ENCODE measurements at places on chromosomes 1 and 21.

- no peak for DNase-seq
Measured at GRCh38 chr1:238895911-238896310, 490.5 kb upstream of the CHRM3 start.

DNA sequence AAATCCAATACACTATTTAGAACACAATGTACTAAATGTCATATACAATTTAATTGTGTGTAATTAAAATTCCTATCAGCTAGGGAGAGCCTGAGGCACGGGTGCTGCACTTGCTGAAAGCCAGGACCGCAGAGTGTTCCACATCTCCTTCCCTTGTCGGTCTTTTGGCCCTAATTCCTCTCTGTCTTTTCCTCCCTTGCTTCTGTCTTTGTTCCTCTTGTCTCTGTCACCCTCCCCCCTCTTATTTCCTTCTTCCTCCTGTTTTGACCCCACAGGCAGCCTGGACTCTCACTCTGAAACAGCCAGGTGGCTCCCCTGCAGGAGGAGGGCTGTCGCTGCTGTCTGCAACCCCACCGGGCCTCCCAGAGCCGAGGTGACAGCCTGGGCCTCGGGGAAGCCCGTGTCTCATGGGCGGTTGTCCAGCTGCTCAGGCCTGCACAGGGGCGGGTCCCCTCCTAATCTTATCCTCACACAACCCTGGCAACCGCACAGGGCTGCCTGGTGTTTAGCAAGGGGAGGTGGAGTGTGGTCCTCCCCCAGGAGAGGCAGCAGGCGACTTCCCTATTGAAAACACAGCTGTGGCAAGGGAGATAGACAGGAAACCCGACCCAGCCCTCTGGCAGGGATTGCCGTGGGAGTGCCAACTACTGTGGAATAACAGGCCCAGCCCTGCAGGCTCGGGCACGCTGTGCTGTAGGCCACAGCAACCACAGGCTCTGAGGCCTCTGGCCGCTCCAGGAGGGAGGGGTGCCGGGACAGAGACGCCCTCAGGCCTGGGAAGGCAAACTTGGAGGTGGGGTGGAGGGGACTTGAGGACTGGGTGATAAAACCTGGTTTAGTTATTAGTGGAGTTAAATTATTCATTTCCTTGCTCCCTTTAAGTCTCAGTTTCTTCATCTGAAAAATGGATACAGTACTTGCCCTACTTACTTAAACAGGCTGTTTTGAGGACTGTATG, 68.8 kb upstream of the WDR26 start:
- DNase-seq, result peak; percentile 97

GRCh38 chr1:89288051-89288340, 15.3 kb upstream of the GBP5 start:
- no peak for DNase-seq

GRCh38 chr1:95370691-95371562, 136.9 kb downstream of the RWDD3 start:
- no peak for DNase-seq

- DNase-seq, result peak; percentile 64
Measured at GRCh38 chr1:233081735-233082134, 131.3 kb downstream of the NTPCR start.

GRCh38 chr21:45510466-45510955, 31.7 kb downstream of the SLC19A1 start:
- no peak for DNase-seq

DNA sequence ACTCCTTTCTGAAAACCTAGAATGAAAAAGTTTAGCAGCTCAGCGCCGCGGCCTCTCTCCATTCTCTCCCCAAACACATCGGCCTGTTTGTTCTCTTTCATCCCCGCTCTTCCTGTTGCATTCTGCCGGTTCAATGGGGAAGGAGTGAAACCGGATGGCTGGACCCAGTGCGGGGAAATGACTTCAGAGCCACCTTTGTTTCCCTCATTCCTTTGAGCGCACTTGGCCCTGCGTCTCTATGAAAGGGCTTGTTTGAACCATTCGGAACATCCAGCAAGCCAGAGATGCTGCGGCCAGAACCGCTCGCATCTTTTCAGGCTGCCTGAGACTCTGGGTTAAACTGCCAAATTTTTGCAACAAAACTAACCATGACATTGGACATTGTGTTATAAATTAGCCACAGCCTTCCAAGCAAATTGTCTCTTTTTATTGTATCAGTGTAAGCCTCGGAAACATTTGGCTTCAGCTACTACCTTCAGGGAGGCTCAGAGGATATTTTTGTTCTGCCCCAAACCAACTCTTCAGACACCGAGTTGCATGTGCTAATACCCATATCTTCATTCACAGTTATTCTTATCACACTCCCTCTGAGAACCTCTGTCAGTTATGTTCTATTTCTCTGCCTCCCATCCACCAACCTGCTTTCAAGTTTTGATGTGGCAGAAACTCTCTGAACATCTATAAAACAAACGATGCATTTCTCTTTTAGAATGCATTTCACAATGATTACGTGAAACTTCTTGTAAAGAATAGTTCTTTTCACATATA, 5.1 kb upstream of the OLIG1 start:
- no peak for DNase-seq

DNA sequence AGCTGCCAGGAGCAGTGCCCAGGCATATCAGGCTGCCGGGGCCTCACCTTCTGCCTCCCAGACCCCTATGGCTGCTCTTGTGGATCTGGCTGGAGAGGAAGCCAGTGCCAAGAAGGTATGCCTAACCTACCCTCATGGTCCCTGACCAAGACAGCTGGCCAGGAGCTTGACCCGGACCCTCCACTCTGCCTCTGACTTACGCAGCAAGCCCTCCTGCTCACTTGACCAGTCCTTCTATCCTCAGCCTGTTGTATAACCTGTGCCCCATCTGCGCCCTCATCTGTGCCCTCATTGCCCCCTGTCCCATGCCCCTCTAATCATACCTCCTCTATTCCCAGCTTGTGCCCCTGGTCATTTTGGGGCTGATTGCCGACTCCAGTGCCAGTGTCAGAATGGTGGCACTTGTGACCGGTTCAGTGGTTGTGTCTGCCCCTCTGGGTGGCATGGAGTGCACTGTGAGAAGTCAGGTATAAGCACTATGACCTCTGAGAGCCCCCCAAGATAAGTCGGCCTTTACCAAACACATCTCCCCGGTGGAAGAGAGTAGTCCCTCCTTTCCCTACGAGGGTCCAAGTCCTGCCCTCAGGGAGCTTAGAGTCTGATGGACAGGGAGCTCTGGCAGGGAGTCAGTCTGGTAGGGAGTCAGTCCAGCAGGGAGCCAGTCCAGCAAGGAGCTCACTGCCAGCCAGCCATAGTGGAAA, 6.8 kb downstream of the TIE1 start:
- no peak for DNase-seq

DNA sequence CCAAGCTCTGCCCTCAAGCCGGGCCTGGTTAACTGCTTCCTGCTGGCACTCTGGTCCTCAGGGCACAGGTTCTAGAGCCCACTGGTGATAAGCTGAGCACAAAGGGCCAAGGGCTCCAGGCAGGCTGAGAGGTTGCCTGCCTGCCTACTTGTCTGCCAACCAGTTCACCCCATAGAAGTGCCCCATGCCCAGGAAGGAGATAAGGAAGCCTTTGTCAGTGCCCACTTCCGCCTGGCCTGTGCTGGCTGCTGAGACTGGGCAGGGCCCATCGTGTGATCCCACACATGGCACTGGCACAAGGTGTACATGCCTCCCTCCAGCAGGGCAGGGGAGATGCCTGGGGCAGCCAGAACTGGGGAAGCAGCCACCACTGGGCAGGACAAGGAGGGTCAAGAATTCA, 24.1 kb downstream of the SLC9A1 start:
- no peak for DNase-seq

GRCh38 chr1:201269281-201269680, 14.0 kb upstream of the PKP1 start:
- no peak for DNase-seq

DNA sequence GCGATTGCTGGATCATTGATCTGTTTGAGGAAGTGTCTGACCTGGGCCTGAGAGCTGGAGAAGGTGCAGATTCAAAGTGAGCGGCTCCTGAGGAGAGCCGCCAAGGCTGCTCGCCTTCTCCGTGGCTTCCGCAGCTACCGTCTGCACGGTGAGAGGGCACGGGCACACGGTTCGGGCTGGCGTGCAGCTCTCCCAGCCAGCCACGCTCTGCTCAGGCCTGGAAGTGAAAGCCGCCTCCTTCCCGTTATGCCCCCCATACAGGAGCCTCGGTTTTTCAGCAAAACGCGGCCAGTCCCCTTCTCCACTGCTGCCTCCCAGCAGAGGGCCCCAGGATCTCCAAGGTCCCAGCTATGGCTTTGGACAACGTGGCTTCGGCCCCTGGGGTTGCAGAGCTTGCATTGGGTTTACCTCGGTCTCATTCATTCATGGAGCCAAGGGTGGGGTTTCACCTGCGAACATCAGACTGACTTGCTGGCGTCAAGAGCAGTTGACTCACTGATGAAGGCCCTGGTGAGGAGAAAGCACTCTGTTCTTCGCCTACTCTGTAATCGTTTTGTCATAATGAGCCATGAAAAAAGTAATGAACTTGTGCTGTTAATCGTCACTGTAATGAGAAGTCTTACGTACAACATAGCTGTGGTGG, 24.4 kb upstream of the PDXK start:
- DNase-seq, result no peak

GRCh38 chr1:31768939-31769704, 5.0 kb upstream of the ADGRB2 start:
- no peak for DNase-seq

DNA sequence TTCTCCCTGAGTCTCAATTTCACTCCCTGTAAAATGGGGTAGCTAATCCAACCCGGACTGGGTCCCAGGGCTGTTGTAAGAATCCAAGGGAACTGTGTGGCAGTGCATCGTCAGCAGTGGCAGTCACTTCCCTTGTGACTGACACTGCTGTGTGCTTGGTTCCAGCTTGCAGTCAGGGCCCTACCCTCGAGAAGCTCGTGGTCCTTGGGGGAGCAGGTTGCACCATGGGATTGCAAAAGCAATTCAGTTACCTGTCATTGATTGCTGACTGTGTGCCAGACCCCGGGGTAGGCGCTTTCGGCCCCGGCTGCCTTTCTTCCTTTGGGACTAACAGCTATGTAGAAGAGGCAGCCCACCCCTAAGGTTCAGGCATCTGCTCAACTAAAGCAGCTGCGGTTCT, 2.9 kb downstream of the PTPRF start:
- DNase-seq, result no peak

DNA sequence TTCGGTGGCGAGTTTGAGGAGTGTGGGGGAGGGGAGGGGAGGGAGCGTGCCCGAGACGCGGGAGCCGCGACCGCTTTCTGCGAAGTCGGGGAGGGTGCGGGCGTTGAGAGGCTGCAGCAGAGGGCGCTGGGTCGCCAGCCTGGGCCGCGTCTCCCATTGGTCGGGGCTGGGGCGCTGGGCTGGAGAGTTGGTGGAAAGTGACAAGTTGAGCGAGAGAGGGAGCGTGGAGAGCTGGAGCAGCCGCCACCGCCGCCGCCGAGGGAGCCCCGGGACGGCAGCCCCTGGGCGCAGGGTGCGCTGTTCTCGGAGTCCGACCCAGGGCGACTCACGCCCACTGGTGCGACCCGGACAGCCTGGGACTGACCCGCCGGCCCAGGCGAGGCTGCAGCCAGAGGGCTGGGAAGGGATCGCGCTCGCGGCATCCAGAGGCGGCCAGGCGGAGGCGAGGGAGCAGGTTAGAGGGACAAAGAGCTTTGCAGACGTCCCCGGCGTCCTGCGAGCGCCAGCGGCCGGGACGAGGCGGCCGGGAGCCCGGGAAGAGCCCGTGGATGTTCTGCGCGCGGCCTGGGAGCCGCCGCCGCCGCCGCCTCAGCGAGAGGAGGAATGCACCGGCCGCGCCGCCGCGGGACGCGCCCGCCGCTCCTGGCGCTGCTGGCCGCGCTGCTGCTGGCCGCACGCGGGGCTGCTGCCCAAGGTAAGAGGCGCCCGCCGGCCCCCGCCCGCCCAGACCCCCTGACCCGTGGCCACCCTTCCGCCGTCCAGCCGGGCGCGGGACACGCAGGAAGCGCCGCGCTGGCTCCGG, at the start of gene ROR1:
Gene ROR1 (plus strand): TSS at position 203 of the 802 bp plus-strand sequence.
- DNase-seq, result peak; percentile 94

- peak; percentile 11 for DNase-seq
Measured at GRCh38 chr1:174075245-174075692, 53.1 kb upstream of the RC3H1 start.

GRCh38 chr21:28464095-28464494, 528.6 kb downstream of the LTN1 start:
- no peak for DNase-seq

DNA sequence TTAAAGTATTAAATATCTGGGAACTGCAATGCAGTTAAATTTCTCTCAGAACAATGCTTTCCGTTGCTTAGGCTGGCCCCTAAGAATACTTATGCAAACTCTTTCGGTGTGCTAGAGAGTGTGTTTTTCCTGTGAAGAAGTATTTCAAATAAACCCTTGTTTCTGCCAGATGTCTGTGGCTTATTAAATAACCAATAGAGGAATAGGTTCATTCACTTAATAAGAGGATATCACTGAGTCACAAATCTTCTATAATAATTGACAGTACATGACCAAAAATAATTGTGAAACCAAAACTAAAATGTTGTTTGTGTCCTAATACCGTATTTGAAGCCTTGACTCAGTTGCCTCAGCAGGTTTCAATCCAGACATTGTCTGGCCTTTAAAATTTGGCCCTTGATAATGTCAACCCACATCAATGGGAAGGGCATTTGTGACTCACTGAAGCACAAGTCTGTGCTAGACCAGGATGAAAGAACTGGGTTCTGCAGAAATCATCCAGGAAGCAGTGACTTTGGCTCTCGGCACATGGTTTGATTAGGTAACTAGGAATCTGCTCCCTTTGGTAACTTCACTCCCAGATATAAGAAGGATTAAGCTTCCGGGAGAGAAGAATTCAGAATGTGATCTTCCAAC, 104.2 kb upstream of the BARHL2 start:
- DNase-seq, result no peak

DNA sequence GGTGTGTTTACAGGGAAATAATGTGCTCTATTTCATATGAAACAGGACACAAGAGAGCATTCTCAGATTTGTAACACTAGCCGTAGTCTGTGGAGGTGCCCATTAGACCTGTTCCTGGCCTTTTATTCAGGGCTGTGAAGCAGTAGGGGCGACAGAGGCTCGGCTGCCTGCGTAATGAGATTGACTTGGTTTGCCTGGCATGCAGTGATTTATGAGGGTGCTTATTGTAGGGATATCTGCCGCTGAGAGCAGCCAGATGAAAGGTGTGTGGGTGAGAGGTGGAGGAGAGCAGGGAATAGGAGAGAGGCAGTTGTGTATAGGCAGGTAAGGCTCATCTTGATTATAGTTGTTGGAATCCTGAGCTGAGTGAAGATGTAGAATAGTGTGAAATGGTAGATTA, 51.3 kb downstream of the DNAJC6 start:
- DNase-seq, result no peak

- DNase-seq, result no peak
Measured at GRCh38 chr1:42955311-42956063, 3.2 kb downstream of the SLC2A1 start.

Data from mesendoderm (in vitro differentiated cells).